ENCODE measurements at places on chromosomes 11 and 22. TPM values are rescaled to one million over a fixed set of nuclear protein-coding genes. Genes with fewer than 3 reads are reported as not detected.

- DNase-seq, result no peak
Observed at GRCh38 chr11:68471360-68472340, 11.1 kb downstream of the PPP6R3 start.

GRCh38 chr11:6387811-6388599, 2.3 kb upstream of the SMPD1 start:
- no peak for DNase-seq

- DNase-seq, result no peak
Observed at GRCh38 chr22:19143967-19144400, 467 bp downstream of the ESS2 start.

- no peak for DNase-seq
Observed at GRCh38 chr22:37188901-37189466, 937 bp upstream of the C1QTNF6 start.

DNA sequence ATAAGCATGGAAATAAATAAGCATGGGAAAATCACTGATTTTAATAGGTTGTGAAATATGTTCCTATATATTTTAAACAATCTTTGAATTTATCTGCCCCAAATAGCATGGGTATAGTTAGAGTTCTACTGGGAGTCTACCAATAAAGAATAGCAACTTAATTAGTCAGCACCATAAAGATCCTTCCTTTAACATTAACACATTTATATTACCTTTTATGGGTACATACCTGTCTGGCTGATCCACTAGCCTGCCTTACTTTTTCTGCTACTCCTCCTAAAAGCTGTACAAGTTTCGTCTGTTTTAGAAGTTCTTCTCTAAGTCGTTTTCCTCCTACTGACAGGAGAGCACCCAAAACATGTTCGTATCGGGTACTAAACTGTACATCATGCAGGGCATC, 39.8 kb upstream of the RPS13 start:
- DNase-seq, result no peak

GRCh38 chr11:130692220-130692619, 224.1 kb downstream of the SNX19 start:
- no peak for DNase-seq

GRCh38 chr11:45169310-45170072, 23.1 kb downstream of the PRDM11 start:
- no peak for DNase-seq

DNA sequence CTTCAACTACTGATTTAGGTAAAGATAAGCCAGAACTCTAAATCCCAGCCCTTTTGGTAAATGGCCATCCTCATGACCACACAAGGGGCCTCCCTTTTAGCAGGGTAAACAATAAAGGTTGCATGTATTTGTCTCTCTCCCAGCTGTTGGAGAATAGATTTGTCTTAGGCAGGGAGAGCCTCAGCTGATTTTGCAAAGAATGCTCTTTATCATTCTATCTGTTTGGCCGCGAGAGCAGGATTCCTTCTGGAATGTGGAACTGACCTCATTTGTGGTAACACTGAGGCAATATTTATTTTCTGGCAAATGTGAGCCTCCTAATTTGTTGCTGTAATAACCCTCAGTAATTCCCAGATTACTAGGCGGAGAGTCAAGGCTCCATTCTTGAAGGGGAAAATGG, 15.3 kb downstream of the PTS start:
- DNase-seq, result no peak

The LARGE2 gene
- total RNA-seq, result 1.2 TPM

The EXPH5 gene
- total RNA-seq, result 8.1 TPM

The FAM111B gene
- total RNA-seq, result 5.8 TPM
